ENCODE measurements at places on chromosomes 4 and X.

DNA sequence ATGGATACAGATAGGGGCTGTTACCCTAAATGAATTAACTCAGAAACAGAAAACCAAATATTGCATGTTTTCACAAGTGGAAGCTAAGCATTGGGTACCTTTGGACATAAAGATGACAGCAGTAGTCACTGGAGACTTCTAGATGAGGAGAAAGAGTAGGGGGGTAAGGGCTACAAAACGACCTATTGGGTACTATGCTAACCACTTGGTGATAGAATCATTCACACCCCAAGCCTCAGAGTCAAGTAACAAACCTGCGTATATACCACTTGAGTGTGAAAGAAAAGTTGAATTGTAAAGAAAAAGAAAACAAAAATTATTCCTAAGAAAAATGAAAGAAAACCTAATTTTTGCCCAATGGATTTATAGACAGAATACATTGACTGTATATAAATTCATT is 7.7 kb upstream of the ARAP2 start:
- no peak for DNase-seq

DNA sequence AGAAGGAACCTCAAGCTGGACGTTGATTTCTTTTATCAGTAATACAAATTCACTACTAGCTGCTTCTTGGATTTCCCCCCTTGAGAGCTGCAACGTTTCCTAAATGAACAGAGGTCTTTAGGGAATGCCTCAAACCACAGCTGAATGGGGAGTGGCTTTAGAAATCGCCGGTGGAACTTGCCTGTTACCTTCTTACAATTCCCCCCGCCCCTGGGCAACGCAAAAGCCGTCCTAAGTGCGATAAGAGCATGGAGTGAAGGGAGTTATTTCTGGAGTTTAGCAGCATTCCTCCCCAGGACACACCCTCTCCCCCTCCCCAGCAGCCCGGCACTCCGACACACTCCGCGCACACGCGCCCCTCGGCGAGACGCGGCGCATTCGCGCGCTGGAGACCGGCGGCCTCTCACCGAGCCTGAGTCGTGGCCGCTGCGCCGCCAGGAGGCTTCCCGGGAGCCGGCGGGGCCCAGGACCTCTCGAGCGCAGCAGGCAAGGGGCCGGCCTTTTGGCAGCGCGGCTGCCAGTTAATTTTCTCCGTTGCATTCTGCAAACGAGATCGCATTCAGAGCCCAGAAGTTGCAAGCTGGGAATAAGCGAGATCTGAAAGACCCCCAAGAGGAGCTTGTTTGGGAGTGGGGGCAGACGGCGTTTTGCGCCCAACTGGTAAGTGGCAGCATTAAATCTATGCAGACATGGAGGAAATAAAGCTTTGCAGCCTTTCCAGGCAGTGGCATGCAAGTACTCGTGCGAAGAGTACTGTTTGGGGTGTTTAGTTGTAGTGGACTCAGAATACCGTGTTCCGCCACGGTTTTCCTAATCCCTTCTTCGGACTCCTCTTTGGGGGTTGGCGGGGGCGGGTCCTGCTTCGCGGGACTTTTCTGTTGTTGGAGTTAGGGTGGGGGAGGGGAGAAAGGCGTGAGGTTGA is 134.7 kb downstream of the PALLD start:
- peak; percentile 16 for DNase-seq

GRCh38 chrX:13309631-13310030 is 10.2 kb downstream of the ATXN3L start:
- DNase-seq: no peak

GRCh38 chrX:154779261-154779660 is 16.6 kb downstream of the DKC1 start:
- no peak for DNase-seq

DNA sequence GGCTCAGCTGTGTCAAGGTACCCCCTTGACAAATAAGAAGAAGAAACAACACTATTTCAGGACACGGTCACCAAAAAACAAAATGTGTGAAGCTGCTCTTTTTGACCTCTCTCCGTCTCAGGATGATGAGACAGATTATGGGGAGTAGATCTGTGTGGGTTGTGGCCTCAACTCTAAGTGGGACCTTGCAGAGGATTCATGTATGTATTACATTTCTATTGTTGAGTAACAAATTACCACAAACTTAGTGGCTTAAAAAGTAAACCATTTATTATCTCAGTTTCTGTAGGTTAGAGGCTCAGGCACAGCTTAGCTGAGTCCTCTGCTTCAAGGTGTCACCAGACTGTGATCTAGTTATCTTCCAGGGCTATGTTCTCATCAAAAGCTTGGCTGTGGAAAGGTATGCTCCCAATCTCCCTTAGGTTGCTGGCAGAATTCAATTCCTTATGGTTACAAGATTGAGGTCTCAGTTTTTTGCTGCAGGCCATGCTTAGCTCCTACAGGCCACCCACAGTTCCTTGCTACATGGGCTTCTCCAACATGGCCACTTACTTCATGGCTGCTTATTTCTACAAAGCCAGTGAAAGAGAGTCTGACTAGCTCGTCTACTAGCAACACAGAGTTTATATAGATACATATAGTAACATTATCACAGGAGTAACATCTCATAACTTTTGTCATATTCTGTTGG is 28.1 kb downstream of the DGKK start:
- DNase-seq: no peak

GRCh38 chr4:186627226-186627865 is 72.0 kb upstream of the MTNR1A start:
- no peak for DNase-seq

GRCh38 chr4:56914336-56914735 is 6.6 kb downstream of the REST start:
- no peak for DNase-seq

- DNase-seq: no peak
Observed at GRCh38 chr4:151048913-151049312, 33.8 kb upstream of the LRBA start.

GRCh38 chrX:33434256-33435092 is 223.1 kb upstream of the DMD start:
- DNase-seq: peak; percentile 45

DNA sequence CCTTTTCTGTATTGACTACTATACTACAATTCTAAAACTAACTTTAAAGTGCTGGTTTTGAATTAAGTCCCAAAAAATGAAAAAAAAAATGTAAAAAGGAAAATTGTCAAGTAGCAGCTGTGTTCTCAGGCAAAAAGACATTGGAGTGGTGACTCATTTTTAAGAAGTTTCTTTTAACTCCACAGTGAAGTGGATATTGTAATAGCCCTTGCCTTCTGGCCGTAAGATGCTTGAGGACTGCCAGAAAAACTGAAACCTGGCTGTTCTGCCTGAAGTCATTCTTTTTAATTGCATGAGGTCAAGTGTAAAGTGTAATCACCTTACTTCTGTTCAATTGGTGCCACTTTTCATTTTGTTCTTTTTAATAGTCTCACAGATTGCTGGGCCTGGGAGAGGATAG is 28.9 kb downstream of the SPANXD start:
- no peak for DNase-seq

DNA sequence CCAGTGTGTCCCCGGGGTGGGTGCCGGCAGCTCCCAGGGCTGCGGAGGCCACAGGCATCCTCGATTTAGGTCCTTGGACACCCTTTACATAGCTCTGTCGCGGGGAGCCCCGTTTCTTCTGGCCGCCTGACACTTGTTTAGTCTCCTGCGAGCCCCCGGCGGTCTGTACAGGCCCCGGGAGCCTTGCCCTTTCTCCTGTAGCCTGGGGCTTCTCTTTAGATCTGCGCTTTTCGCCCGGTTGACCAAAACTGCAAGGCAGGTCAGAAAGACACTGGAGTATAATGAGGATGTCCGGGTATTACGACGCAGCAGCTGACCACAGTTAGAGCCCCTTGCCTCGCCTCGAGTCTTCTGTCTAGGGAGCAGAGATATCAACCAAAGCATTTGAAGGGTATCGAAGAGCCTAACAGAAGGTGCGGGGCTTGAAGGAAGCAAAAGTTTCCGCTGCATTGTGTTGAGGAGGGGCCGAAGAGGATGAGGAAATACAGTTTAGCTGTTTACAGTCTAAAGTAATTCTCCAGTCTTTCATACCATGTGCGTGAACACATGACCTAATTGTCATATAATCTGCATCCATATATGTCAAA is 479 bp downstream of the BRCC3 start:
- no peak for DNase-seq

DNA sequence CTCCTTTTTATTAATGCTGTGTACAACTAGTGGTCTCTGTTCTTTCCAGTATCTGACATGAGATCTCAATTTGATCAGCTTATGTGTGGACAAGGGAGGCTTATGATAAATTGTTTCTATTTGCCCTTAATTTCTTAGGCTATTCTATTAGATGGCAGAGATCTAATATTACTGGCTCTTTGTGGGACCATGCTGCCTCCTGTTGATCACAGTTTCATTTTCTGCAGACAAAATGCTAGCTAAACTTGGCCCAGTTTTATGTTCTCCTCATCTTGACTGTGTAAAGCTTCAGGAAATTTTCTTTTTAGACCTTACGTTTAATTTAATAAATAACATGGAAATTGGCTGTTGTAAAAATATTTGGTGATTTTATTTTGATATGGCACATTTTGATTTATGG is 627.1 kb upstream of the AADAT start:
- DNase-seq: no peak

GRCh38 chr4:140061194-140061593 is 92.8 kb downstream of the MAML3 start:
- DNase-seq: no peak

GRCh38 chr4:3705236-3705987 is 60.8 kb upstream of the ADRA2C start:
- DNase-seq: no peak

DNA sequence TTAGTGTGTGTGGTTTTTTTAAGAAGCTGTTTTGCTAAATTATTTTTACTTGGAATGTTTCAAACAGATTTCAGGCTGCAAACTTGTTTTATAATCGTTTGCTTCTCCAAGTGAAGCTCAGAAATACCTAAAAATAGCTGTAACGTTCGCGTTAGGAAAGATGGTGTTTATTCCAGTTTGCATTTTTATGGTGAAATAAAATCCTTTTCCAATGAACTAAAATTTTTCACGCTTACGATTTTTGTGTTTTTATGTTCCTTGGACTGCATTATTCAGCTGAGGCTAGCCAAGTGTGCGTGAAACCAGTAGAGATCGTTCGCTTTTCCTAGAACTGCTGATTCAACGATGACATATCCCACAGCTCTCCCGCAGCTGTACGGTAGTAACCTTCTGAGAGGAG is 10.9 kb downstream of the AKAP17A start:
- no peak for DNase-seq

DNA sequence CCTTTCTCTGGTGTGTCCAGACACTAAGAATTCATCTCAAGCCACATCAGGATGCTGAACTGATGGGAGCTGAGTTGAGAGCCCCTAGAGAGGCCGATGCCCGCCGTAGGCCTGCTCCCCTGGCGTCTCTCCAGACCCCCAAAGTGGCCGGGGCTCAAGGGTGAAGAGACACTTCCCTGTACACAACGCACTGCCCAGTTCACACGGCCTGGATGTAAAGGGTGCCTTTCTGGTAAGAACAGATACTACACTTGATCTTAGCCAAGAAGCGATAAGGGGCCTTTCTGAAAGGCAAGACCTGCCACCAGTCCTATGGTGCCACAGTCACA is 5.1 kb upstream of the TREX2 start:
- no peak for DNase-seq

- no peak for DNase-seq
Observed at GRCh38 chrX:31366041-31366440, 294.2 kb upstream of the FTHL17 start.

GRCh38 chr4:130563185-130563888 is 1467.4 kb downstream of the C4orf33 start:
- DNase-seq: no peak

GRCh38 chr4:119537586-119537985 is 91.0 kb downstream of the PDE5A start:
- no peak for DNase-seq

DNA sequence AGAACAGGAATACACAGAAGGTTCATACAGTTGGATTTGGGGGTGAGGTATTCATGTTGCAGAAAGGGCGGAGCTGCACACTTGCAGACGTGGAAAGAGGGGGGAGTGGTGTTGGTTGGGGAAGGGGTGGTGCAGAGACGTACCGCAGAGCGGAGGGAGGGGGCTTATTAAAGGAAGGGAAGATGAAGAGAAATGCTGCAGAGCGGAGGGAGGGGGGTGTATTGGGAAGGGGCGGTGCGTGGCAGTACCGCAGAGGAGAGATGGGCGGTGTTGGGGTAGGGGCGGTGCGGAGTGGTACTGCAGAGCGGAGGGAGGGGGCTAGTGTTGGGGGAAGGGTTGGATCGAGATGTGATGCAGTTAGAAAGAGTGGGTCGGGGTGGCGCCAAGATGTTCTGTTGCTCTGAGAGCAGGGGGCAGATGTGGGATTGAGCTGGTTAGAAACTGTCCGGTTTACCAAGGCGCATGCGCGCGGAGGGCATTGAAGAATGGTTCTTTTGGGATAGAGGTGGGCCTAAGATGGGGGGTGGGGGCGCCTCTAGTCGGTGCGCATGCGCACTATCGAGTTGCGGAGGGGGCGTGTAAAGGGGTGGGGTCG is 900 bp downstream of the TRO start:
- DNase-seq: peak; percentile 70

DNA sequence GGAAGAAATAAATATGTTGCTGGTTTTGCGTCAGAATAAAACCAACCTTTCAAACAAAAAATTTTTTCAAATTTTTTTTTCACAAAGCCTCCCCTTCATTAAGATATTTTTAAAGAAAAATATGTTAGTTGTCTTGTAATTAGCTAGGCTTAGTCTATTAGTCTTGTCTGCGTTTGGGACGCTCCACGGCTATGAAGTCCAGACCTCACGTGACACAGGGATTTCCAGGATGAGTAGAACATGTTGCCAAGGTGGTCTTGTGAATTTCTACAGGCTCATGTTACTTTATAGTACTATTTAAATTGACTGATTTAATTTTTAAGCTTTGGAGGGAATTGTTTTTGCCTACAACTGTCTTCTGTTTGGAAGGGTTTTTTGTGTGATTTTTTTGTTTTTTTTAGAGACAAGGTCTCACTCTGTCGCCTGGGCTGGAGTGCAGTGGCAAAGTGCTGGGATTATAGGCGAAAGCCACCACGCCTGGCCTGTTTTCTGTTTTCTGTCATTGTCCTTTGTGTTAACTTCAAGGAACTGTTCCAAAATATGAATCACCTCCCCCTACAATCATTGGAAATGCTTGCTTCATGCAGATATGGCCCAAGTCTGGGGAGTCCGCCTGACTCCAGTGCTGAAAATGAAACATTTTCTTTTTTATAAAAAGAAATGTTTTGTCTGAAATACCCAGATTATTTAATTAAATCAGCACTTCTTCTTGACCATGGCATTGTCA is 26.2 kb downstream of the TMEM144 start:
- no peak for DNase-seq

All from activated CD4-positive, alpha-beta T cell treated with anti-CD3 and anti-CD28 coated beads for 48 hours (primary cell).